ENCODE measurements at places on chromosomes 3 and 15. TPM values are rescaled to one million over a fixed set of nuclear protein-coding genes. Genes with fewer than 3 reads are reported as not detected.

SCAANT1 gene
- not detected for total RNA-seq

- H3K27ac ChIP-seq, result no peak overlapping the region
- H3K36me3 ChIP-seq, result peaks cover 66% of the 10 kb centered on the region
- H3K27me3 ChIP-seq, result no peaks in the 10 kb centered on the region
- no peak for DNase-seq
These were observed 59.5 kb upstream of the DCLK3 start for GRCh38 chr3:36823806-36824205.

DNA sequence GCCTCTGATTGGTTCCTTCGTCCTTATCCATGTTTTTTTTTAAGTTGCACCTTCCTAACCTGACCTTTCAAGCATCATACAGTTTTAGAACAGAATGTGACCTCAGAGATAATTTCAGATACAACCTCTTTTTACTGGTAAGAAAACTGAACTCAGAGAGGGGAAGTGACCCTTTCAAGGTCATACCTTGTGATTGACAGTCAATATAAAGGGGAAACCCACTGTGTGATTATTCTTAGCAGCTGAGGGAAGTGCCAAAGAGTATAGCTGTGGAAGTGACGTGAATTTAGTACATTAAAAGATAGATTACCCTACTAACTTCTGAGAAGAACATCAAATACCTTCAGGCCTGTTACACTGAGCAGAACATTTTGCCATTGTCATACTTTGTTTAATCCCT is 319.4 kb downstream of the NEK10 start:
- no peak for DNase-seq
- no peaks in the 10 kb centered on the region for H3K4me1 ChIP-seq
- H3K36me3 ChIP-seq, result no peaks in the 10 kb centered on the region
- no peak overlapping the region for H3K4me3 ChIP-seq
- no peak overlapping the region for H3K27ac ChIP-seq

GRCh38 chr3:139519998-139520737 is 19.4 kb downstream of the RBP1 start:
- H3K4me1 ChIP-seq, result no peaks in the 10 kb centered on the region
- H3K27ac ChIP-seq, result no peak overlapping the region
- no peaks in the 10 kb centered on the region for H3K36me3 ChIP-seq

DNA sequence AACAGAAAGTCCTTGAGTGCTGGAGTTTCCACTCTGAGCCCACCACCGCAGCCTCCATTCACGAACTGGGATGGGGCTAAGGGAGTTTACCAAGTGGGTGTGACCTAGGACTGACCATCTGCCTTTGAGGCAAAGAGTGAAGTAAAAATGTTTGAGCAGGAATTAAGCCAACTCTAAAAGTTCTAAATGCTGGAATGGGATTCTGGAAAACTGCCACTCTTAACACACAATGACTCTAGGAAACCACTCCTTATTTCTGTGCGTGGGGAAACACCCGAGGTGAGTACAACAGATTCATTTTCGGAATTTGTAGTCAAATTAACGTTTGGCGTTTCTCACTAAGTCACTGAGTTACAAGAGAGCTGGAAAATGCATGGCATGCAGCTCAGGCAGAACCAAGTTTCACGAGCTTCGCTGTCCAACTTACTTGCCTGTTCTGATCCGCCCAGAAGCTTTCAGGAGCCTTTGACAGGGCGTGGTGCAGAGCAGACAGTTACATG is 31.6 kb downstream of the ISL2 start:
- H3K4me1 ChIP-seq, result no peaks in the 10 kb centered on the region
- H3K36me3 ChIP-seq, result peaks cover 14% of the 10 kb centered on the region
- H3K4me3 ChIP-seq, result no peak overlapping the region
- DNase-seq, result no peak
- H3K27me3 ChIP-seq, result no peaks in the 10 kb centered on the region

- no peak overlapping the region for H3K4me3 ChIP-seq
- H3K36me3 ChIP-seq, result no peaks in the 10 kb centered on the region
- H3K4me1 ChIP-seq, result no peaks in the 10 kb centered on the region
- peaks cover 8% of the 10 kb centered on the region for H3K27me3 ChIP-seq
- H3K27ac ChIP-seq, result no peak overlapping the region
- no peak for DNase-seq
These were observed 27.4 kb upstream of the BOC start for GRCh38 chr3:113183748-113184661.

SLC26A6 gene
- 12.4 TPM for total RNA-seq

DNA sequence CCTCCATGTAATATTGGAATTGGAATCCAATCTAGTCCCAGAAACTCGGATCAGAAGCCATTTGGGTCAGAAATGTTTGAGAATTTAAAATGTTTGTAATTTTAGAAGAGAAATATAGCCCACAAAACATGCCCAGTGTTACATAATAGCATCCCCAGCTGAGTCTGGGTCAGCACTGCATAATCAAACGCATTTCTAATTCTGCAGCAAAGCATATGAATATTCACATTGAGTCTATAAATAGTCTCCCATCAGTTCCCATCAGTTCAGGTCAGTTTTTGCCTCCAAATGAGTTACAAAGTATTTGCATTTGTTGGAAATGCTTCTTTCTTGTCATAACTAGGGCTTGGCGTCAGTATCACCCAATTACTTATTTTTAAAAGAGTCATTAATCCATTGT is 383.1 kb downstream of the IL5RA start:
- peaks cover 1% of the 10 kb centered on the region for H3K27me3 ChIP-seq
- no peak overlapping the region for H3K4me3 ChIP-seq
- no peak overlapping the region for H3K27ac ChIP-seq
- no peaks in the 10 kb centered on the region for H3K4me1 ChIP-seq
- no peaks in the 10 kb centered on the region for H3K36me3 ChIP-seq

DZIP3 gene
- total RNA-seq, result 16.7 TPM

MASP1 gene
- not detected for total RNA-seq

GRCh38 chr15:85688711-85689110 is 106.0 kb downstream of the KLHL25 start:
- peak overlapping the region; percentile 98 for H3K27ac ChIP-seq
- peaks cover 53% of the 10 kb centered on the region for H3K36me3 ChIP-seq
- DNase-seq, result no peak
- peak overlapping the region; percentile 95 for H3K4me3 ChIP-seq
- H3K27me3 ChIP-seq, result no peaks in the 10 kb centered on the region
- H3K4me1 ChIP-seq, result peaks cover 73% of the 10 kb centered on the region

DNA sequence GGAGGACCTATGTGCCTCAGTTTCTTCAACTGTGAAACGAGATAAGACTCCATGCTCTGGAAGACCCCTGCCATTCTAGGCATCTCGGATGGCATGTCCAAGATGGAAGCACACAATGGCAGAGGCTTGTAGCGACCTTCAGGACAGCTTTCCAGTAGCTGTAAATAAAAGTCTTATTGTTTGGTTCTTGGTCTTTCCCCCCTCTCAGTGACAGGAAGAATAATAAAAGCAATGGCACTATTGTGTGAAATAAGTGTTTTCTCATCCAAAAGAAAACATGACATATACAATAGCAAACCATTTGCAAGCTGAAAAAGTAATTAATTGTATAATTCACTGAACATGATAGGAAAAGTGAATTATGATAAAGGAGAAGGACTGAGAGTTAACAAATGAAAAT is 32.5 kb upstream of the CD47 start:
- H3K27ac ChIP-seq, result peak overlapping the region; percentile 100
- peaks cover 87% of the 10 kb centered on the region for H3K4me1 ChIP-seq
- H3K27me3 ChIP-seq, result no peaks in the 10 kb centered on the region

NME9 gene
- not detected for total RNA-seq

DZIP1L gene
- total RNA-seq, result not detected

GRCh38 chr3:118400886-118401285 is 633.8 kb downstream of the IGSF11 start:
- DNase-seq, result no peak
- H3K27ac ChIP-seq, result no peak overlapping the region
- no peaks in the 10 kb centered on the region for H3K27me3 ChIP-seq
- H3K36me3 ChIP-seq, result no peaks in the 10 kb centered on the region
- H3K4me1 ChIP-seq, result no peaks in the 10 kb centered on the region

NEK11 gene
- total RNA-seq, result 1.5 TPM

GRCh38 chr15:85401108-85401774 is 20.8 kb downstream of the AKAP13 start:
- peaks cover under 1% of the 10 kb centered on the region for H3K36me3 ChIP-seq
- H3K4me3 ChIP-seq, result peak overlapping the region; percentile 48
- peak overlapping the region; percentile 89 for H3K27ac ChIP-seq
- H3K4me1 ChIP-seq, result peaks cover 85% of the 10 kb centered on the region
- no peak for DNase-seq

- H3K36me3 ChIP-seq, result peaks cover 21% of the 10 kb centered on the region
- H3K4me1 ChIP-seq, result peaks cover 69% of the 10 kb centered on the region
- H3K4me3 ChIP-seq, result no peak overlapping the region
- peak overlapping the region; percentile 43 for H3K27ac ChIP-seq
- DNase-seq, result no peak
These were observed 53.2 kb downstream of the MEF2A start for GRCh38 chr15:99618941-99619411.

MORC1 gene
- not detected for total RNA-seq

ARGFX gene
- total RNA-seq, result not detected

TMCO5A gene
- total RNA-seq, result not detected

DNA sequence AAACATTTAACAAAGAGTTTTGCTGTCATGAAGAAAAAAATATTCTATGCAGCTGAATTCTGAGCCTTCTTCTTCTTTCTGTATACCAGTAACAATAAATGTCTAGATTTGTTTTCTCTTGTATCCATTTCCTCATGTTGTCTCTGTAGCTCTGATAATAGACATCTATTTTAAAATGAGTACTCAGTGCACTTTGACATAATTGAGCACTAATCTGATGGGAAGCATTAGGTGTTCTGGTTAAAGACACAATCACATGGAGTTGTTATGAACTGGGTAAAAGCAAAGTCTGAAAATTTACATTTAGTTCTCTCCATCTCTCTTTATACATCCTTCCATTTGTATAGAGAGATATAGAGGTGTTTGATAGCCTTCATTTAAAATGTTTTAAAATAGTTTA is 230.0 kb downstream of the BCHE start:
- no peak overlapping the region for H3K4me3 ChIP-seq
- H3K36me3 ChIP-seq, result no peaks in the 10 kb centered on the region
- DNase-seq, result no peak
- no peaks in the 10 kb centered on the region for H3K27me3 ChIP-seq
- H3K4me1 ChIP-seq, result no peaks in the 10 kb centered on the region

- no peaks in the 10 kb centered on the region for H3K27me3 ChIP-seq
- no peaks in the 10 kb centered on the region for H3K36me3 ChIP-seq
- DNase-seq, result peak; percentile 20
- peaks cover 35% of the 10 kb centered on the region for H3K4me1 ChIP-seq
- peak overlapping the region; percentile 11 for H3K4me3 ChIP-seq
These were observed 46.1 kb upstream of the RASGRP1 start for GRCh38 chr15:38610748-38611147.

- H3K27me3 ChIP-seq, result peaks cover 26% of the 10 kb centered on the region
- no peak overlapping the region for H3K27ac ChIP-seq
- DNase-seq, result no peak
- peaks cover 5% of the 10 kb centered on the region for H3K4me1 ChIP-seq
- no peak overlapping the region for H3K4me3 ChIP-seq
These were observed 21.0 kb upstream of the SOX2 start for GRCh38 chr3:181690769-181691168.

SNX33 gene
- 0.22 TPM for total RNA-seq

CFAP20DC gene
- total RNA-seq, result 1.6 TPM

GRCh38 chr15:100661156-100661555 is 58.8 kb downstream of the ASB7 start:
- H3K4me1 ChIP-seq, result no peaks in the 10 kb centered on the region
- peaks cover 2% of the 10 kb centered on the region for H3K27me3 ChIP-seq
- DNase-seq, result no peak
- no peaks in the 10 kb centered on the region for H3K36me3 ChIP-seq

CLDN11 gene
- total RNA-seq, result 0.51 TPM

ZPLD1 gene
- not detected for total RNA-seq

DNA sequence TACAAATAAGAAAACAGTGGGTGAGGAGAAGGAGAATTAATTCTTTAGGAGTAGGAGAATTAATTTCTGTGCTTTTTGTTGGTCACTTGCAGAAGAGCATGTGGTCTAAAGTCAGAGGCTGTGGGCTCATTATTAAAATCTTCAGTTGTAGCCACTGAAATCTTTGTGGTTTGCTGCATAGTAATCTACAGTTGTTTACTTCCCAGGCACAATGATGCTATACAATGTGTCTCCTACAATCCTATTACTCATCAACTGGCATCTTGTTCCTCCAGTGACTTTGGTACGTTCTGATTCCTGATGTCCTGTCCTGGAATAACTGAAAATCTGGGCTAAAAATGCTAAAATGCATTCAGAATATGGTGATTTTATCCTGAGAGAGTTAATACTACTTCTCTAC is 21.0 kb downstream of the IFT122 start:
- no peak for DNase-seq
- no peaks in the 10 kb centered on the region for H3K27me3 ChIP-seq
- H3K27ac ChIP-seq, result no peak overlapping the region
- no peaks in the 10 kb centered on the region for H3K4me1 ChIP-seq
- peaks cover 11% of the 10 kb centered on the region for H3K36me3 ChIP-seq

GRCh38 chr3:50971487-50971924 is 296.8 kb downstream of the DOCK3 start:
- DNase-seq, result no peak
- H3K27ac ChIP-seq, result no peak overlapping the region
- H3K4me1 ChIP-seq, result peaks cover 2% of the 10 kb centered on the region
- H3K27me3 ChIP-seq, result no peaks in the 10 kb centered on the region

GLDN gene
- total RNA-seq, result not detected

DNA sequence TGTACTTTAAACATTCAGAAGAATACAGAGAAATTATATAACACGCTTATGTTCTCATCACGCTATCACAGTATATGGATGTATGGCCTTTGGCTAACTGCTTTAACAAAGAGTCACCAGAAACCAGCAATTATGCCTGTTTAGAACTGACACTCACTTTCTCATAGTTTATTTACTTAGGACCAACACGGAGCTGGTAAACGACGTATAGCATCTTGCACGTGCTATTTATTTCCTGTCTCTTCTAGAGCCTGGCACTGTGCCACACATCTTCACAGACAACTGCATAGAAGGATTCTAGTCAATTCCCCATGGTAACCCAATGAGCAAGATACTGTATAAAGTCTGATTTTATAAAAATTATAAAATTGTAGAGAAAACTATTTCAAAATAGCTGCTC is 43.6 kb downstream of the TBC1D2B start:
- H3K4me1 ChIP-seq, result peaks cover 48% of the 10 kb centered on the region
- H3K36me3 ChIP-seq, result peaks cover 10% of the 10 kb centered on the region
- DNase-seq, result no peak

GRCh38 chr3:28317438-28318022 is 31.0 kb upstream of the ZCWPW2 start:
- H3K36me3 ChIP-seq, result peaks cover 31% of the 10 kb centered on the region
- no peak for DNase-seq
- H3K4me3 ChIP-seq, result no peak overlapping the region
- H3K4me1 ChIP-seq, result no peaks in the 10 kb centered on the region
- no peaks in the 10 kb centered on the region for H3K27me3 ChIP-seq
- H3K27ac ChIP-seq, result no peak overlapping the region

IFT122 gene
- total RNA-seq, result 19.2 TPM

DNA sequence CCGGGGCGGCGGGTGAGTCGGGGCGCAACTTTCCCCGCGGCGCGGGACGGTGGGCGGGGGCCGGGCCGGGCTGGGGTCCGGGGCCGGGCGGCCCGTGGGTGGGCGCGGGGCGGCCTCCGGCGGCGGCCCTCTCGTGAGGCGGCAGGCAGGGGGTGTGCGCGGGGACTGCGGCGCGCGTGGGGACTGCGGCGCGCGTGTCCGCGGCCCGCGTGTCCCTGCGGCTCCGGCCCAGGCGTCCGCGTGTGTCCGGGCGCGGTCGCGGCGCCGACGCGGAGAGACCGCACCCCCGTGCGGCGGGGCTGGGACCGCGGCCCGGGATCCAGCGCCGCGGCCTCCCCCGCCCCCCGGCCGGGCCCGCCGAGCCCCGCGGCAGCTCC is 349 bp downstream of the PLXNA1 start:
- peaks cover 1% of the 10 kb centered on the region for H3K36me3 ChIP-seq
- H3K27ac ChIP-seq, result no peak overlapping the region
- peaks cover 4% of the 10 kb centered on the region for H3K27me3 ChIP-seq
- peaks cover 29% of the 10 kb centered on the region for H3K4me1 ChIP-seq
- no peak overlapping the region for H3K4me3 ChIP-seq
